ENCODE measurements at places on chromosomes 1 and 21.
A peak's percentile ranks its signal among the peaks of the same experiment; 100 is the strongest.

- DNase-seq = no peak
Observed at GRCh38 chr1:66274634-66275033, 259.3 kb upstream of the SGIP1 start.

- no peak for DNase-seq
Observed at GRCh38 chr1:236168716-236169429, 26.5 kb downstream of the GPR137B start.

- DNase-seq = no peak
Observed at GRCh38 chr1:93095804-93096585, 16.9 kb downstream of the MTF2 start.

DNA sequence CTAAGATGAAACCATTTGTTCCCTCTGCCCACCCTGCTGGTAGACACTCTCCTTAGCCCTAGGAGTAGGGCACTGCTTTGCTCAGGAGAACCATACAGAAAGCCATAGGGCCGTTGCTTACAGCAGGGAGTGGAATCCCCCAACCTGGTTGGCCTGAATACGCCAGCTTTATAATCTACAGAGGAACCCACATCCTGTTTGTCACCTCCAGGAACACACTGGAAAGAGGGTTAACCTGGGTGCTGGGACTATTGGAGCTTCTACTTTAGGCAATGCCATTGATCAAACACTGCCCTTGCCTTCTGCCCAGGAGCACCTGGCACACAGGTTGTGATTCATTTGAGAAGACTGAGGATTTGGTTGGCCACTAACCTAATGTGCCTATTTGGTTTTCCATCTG is 124.8 kb downstream of the TNR start:
- DNase-seq = no peak

- no peak for DNase-seq
Observed at GRCh38 chr1:87951852-87952251, 623.2 kb downstream of the LMO4 start.

DNA sequence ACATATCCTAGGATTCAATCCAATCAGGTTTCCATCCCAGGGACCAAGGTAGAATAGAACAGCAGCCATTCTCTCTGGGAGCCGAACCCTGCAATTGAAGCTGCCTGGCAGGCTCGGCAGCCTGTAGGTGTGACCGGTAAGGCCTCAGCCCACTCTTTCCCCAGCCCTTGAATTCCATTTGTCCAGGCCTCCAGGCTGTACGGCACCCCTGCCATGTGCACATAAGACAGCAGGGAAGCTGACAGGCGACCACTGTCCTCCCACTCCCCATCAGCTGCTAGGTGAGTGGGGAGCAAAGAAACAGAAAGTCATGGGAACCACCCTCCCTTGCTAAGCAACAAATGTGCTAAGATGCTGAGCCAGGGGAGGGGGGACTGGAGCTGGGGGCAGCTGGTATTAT is 23.0 kb downstream of the OPTC start:
- DNase-seq = no peak

GRCh38 chr1:170162459-170163246 is 16.9 kb downstream of the NTMT2 start:
- no peak for DNase-seq

GRCh38 chr1:50976111-50976889 is 6.3 kb downstream of the CDKN2C start:
- peak; percentile 60 for DNase-seq

DNA sequence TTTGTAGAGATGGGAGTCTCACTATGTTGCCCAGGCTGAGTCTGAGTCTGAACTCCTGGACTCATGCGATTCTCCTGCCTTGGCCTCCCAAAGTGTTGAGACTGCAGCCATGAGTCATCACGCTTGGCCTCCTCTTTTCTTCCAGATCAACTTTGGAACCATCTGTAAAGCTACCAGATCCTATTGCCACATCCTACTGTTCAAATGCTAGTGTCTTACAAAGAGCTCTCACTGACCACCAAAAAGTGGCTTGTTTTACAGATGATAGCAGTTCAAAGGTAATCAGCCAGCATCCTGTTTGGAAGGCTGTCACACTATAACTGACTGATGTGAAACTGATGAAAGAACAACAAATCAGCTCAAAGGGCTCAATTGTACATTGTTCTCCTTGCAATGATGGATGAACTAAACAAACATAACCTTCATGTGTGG is 221.6 kb downstream of the AKT3 start:
- DNase-seq = no peak

DNA sequence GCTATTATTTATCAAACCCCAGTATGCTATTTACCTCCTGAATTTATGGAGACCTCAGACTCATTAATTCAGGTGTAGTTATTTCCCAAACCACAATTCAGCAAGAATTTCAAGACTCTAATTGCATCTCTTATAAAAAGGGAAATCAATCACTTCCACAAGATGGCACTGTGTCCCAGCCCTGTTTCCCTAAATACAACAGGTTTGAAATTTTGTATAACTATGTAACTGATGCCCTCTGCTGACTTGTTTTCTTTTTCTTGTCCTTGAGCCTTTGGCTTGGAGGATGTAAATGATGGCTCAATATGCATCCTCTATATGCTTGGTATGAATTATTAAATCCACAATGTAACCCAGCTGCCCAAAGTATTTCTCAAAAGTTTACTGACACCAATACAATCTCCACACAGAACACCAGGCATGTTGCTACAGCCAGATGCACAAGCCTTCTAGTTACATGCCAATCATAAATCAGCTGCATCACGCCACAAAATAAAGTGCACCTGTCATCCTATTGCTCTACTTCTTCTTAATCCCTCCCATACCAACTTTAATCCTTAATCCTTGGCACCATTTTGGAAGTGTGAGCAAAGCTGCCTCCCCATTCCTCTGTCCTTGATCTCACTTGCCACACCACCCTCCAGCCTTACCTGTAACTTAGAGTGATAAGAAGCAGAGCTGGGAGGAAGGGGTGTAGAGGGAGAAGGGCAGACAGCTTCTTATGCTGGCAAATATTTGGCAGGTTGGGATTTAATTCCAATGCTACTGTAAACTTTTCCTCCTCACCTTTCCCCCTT is 9.0 kb downstream of the C1orf105 start:
- DNase-seq = peak; percentile 48

DNA sequence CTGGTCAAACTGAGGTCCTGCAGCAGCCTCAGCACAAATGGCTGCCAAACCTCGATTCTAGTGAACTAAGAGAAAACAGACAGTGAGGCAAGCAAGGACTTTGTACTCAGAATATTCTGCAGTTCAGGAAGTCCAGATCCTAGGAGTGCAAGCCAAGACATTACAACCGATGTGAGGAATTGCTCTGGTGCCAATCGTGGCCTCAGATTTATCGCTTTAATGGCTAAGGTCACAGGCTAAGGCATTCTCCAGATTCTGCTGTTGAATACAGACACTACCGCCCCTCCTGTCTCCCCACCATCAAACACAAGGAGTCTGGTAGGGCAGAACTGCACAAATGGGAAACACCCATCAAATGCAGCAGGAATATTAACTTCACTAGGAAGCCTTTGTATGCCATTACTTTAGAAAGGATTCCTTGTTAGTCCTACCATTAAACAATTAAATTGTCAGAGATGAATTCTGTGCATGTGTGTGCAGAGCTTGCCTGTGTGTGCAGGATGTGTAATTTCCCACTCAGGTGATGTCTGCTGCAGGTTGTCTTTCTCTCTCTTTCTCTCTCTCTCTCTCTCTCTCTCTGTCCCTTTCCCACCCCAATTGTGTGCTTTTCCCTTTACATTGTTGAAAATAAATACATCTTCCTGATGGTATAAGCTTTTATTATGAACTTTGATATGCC is 9.2 kb upstream of the SERTAD4 start:
- no peak for DNase-seq

GRCh38 chr1:212242288-212242984 is 42.8 kb upstream of the PPP2R5A start:
- DNase-seq = no peak

DNA sequence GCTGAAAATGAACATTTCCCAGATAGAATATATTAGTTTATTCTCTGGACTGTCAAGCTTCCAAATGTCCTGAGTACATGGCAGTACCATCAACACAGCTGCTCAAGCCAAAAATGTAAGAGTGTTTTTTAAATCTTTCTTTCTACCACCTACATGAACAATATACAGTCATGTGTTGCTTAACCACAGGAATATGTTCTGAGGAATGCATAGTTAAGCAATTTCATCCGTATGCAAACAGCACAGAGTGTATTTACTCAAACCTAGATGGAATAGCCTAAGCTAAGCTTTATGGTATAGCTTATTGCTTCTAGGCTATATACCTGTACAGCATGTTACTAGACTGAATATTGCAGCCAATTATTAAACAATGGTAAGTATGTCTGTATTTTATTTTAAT is 561.9 kb upstream of the ADGRL4 start:
- DNase-seq = no peak

DNA sequence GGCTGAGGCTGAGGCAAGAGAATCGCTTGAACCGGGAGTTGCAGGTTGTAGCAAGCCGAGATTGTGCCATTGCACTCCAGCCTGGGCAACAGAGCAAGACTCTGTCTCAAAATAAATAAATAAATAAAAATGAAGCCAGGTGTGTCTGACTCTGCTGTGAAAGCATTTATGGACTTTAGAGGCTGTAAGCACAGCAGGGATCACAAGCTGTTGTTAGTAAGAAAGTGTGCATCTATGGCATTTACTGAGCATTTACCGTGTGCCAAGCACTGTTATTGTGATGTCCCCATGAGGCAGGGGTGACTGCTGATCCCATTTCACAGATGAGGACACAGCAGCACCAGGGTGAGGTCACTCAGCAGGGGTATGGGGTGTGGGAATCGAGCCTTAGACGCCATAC is 20.1 kb downstream of the FAM151A start:
- no peak for DNase-seq

- no peak for DNase-seq
Observed at GRCh38 chr1:150708595-150708994, 11.6 kb upstream of the GOLPH3L start.

- DNase-seq = no peak
Observed at GRCh38 chr21:38544661-38545060, 46.4 kb upstream of the ERG start.

GRCh38 chr1:217977943-217978342 is 307.1 kb upstream of the RRP15 start:
- no peak for DNase-seq

DNA sequence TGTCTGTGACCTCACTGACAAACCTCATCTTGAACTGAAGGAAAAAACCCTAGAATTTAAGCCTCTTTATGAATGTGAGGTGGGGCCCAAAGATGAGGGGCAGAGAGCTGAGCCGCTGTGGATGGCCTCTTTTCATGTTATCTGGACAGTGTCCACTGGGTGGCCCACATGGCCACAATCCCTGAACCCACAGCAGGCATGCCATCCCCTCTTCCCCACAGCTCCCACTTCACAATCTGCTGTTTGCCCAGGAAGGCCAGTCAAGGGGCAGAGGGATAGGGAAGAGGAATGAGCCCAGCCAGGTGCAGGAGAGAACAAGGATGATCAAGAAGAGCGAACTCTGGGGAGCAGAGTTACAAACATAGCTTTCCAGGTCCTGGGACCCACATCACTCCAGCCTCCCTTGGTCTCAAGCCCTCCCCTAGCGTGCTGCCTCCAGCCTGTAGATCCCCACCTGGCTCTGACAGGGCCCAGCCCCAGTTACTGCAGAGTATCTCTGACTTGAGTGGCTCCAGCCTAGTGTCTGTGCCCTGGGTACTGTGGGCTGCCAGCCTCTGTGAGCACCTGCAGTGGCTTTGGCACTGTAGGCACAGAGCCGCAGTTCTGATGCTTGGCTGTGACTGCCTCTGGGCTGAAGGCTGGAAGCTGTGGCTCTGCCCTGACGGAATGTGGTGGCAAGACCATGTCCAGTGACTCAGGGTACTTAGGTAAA is 1.9 kb upstream of the SLFNL1 start:
- no peak for DNase-seq

- no peak for DNase-seq
Observed at GRCh38 chr1:161223805-161224694, 622 bp upstream of the APOA2 start.

- no peak for DNase-seq
Observed at GRCh38 chr21:35254006-35254764, 205.1 kb upstream of the RUNX1 start.

DNA sequence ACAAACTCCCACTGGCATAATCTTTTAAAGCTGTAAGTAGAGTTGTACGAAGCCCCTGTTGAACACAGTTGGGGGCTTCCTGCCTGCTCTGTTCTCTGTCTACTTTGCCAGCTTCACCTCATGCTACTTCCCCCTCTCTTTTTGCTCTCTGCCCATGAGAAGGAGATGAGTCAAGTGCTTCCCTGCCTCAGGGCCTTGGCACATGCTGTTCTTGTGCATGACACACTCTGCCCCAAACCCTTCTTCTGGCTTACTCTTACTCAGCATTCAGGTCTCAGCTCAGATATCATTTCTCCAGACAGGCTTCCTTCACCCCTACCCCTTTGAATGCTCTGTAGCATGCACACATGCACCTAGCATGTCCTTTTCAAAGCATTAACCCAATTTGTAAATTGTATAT is 208.8 kb downstream of the FOXD2 start:
- no peak for DNase-seq

DNA sequence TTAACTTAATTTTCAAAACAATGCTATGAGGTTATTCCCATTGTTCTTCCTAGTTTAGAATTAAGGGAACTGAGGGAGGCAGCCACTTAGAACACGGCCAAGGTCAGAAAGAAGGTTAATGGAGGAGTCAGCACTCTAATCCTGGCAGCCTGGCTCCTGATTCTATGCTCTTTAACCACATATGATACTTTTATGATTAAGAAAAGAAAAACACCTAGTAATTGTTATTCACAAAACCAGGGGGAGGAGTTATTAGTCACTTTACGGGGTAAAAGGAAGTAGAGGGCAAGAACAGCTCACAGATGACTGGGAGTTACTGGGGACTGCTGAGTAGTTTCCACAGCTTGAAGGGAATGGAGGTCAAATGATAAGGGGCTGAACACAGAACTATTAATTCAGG is 38.6 kb downstream of the GADD45A start:
- DNase-seq = no peak

DNA sequence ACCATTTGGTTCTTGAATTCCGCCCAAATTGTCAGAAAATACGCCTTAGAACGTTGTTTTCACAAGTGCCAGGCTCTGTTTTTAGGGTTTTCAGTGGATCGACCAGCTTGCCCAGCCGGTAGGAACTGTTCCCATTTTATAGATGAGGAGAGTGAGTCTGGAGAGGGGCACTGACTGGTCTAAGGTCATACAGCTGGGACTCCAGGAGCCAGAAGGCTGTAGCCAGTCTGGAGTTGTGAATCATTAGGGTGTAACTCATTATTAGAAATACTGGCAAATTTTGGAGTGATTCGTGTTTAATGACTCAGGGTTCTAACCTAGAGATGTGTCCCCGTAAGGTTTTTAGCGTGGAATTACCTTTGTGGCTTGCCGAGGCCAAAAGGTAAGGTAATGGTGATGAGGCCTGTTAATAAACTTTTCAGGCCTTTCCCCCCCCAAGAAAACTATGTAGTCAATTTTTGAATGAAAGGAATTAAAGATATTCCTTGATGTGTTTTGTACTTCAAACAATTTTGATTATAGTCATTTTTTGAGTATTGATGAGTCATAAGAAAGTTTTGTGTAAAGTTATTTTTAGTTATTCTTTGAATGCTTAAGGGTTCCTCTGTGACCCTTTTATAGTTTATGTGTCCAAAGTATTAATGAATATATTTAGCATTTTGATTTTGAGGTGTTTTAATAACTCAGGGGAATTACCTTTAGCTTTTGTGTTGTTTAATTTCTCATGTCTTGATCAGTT is 2.1 kb downstream of the DYRK1A start:
- no peak for DNase-seq

GRCh38 chr1:36442337-36442736 is 7.9 kb downstream of the OSCP1 start:
- no peak for DNase-seq

GRCh38 chr1:11531314-11531870 is 52.4 kb downstream of the DISP3 start:
- DNase-seq = no peak

GRCh38 chr1:36657826-36658225 is 175.1 kb upstream of the CSF3R start:
- no peak for DNase-seq
